ENCODE measurements at places on chromosomes 4 and X. TPM values are rescaled to one million over a fixed set of nuclear protein-coding genes. Genes with fewer than 3 reads are reported as not detected.

The FAM133A gene
- polyA plus RNA-seq, result not detected

The TENM3 gene
- polyA plus RNA-seq, result 0.14 TPM

The TCEAL9 gene
- polyA plus RNA-seq, result 110 TPM

The CLTRN gene
- 1.6 TPM for polyA plus RNA-seq

The TRO gene
- 2.8 TPM for polyA plus RNA-seq

The LEF1 gene
- 3.8 TPM for polyA plus RNA-seq

- H3K36me3 ChIP-seq, result peaks cover 44% of the 10 kb centered on the region
- no peak overlapping the region for H3K4me3 ChIP-seq
- peak overlapping the region; percentile 44 for H3K27ac ChIP-seq
These were observed 18.5 kb downstream of the UVSSA start for GRCh38 chr4:1365271-1366178.

DNA sequence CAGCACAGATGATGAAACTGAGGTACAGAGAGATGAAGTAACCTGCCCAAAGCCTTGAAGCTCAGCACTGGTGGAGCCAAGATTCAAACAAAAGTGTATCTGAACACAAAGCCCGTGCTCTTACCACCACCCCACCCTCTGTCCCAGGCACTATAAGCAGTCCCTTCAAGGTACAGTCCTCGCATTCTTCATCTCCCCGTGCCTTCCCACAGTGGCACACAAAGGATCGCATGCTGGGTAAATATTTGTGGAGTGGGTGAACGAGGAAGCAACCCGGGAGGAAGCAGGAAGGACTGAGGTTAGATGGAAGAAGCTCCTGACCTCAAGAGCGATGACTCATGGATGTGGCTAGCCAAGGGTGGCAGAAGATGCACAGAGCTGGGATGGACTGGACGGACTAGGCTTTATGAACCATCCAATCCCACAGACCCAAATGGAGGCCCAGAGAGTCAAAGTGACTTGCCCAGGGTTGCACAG, 18.4 kb downstream of the IQSEC2 start:
- H3K27me3 ChIP-seq, result no peaks in the 10 kb centered on the region
- no peak for DNase-seq
- no peaks in the 10 kb centered on the region for H3K36me3 ChIP-seq
- H3K4me3 ChIP-seq, result no peak overlapping the region
- H3K4me1 ChIP-seq, result no peaks in the 10 kb centered on the region

DNA sequence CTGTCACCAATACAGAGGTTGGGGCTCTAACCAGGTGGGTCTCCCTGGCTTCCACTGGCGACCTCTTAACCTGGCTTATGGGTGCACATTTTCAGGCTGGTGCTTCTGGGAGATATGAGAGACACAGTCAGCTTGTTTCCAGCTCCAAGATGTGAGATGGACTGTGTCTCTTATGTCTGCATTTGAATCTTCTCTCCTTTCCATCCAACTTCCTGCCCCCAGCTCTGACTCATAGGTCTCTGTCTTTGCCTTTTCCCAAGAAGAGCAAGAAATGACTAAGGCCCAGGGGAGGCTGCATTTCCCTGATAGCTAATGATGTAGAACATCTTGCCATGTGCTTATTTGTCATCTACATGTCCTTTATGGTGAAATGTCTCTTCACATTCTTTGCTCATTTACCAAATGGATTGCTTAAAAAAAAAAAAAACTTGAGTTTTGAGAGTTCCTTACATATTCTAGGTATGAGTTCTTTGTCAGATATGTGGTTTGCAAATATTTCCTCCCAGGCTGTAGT, 3.2 kb upstream of the UXT start:
- H3K4me1 ChIP-seq, result no peaks in the 10 kb centered on the region
- H3K4me3 ChIP-seq, result no peak overlapping the region
- no peak for DNase-seq

- H3K27me3 ChIP-seq, result peaks cover 28% of the 10 kb centered on the region
- no peak overlapping the region for H3K27ac ChIP-seq
- no peaks in the 10 kb centered on the region for H3K4me1 ChIP-seq
- no peaks in the 10 kb centered on the region for H3K36me3 ChIP-seq
These were observed 790.3 kb upstream of the HTR2C start for GRCh38 chrX:113793563-113793962.

DNA sequence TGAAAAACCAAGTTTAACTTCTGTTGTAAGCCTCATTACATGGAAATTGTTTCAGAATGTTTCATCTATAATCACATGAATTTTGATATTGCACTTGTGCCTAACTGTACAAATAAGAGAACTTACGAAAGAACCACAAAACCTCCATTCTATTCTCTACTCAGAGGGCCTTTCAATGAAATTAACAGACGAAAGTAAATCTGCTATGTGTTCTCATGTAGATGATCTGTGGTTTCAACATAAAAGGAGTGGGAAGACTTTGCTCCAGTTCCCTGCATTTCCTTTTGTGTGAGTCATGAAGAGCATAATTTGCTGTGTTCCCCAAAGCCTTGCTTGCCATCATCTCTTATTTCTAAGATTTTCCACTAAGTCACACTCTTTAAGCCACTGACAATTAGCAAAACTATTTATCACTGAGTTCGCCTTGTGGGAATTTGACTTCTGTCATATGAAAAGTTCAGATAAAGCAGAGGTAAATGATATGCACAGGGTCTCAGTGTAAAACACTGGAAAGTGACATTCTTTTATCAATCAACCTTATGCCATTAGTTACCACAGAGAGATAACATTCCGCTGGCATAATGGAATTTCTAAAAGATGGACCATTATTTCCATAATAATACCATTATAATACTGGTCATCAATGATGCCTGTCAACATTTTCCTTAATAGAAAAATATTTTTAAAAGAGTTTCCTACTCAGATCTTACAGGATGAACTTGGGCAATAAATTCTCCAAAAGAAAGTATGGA, 329.8 kb downstream of the NR3C2 start:
- H3K36me3 ChIP-seq, result peaks cover 12% of the 10 kb centered on the region
- H3K27ac ChIP-seq, result no peak overlapping the region
- no peak for DNase-seq
- no peak overlapping the region for H3K4me3 ChIP-seq
- no peaks in the 10 kb centered on the region for H3K4me1 ChIP-seq
- H3K27me3 ChIP-seq, result no peaks in the 10 kb centered on the region

Data from lung (tissue), 17 donors.